ENCODE measurements at places on chromosomes 6 and 20.

GRCh38 chr20:22020201-22020600 is 314.7 kb downstream of the PAX1 start:
- DNase-seq = no peak

DNA sequence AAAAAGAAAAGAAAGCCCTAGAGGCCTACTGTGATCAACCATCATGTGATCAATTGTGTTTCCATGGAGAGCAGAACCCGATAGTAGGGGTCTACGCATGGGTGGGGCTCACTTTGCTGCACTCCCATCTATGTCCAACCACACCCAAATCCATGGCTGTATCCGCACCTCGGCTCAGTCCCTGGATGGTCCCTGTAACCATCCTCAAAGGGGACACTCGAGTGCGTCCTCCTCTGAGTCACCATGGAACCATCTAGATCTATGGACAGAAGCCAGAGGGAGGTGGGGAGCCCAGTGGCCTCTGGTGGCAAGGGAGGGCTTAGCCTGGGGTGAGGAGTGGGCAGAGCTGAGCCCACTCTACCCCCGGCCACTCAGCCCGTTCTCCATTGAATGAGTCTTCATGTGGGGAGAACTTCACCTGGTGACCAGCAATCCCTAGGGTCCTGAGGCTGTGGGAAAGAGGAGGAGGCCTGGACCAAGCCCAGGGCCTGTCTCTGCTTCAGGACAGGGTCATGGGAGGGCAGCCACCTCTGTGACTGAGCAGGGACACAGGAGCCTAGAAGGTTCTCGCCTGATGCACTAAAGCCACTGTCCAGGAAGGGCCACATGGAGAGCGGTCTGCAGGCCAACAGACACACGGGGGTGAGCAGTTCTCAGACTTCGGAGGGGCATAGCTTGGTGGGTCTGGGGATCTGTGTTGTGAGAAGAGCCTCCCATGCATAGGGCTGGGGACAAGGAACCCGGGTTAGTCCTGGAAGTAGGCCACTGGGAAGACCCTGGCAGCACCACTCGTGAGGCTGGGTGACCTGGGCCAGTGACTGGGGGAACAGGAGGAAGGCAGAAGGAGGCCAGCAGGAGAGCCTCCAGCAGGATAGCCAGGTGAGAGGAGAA is 19.3 kb downstream of the RAET1L start:
- DNase-seq = no peak

DNA sequence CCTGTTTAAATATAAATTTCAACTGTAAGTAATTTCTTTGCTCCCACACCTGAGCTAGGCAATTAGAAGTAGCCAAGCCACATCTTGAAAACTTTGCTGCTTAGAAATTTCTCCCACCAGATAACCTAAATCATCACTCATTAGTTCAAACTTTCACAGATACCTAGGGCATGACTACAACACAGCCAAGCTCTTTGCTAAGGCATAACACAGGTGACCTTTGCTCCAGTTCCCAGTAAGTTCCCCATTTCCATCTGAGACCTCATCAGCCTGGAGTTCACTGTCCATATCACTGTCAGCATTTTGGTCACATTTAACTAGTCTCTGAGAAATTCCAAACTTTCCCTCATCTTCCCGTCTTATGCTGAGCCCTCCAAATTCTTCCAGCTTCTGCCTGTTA is 79.8 kb upstream of the OPRM1 start:
- DNase-seq = peak; percentile 20

DNA sequence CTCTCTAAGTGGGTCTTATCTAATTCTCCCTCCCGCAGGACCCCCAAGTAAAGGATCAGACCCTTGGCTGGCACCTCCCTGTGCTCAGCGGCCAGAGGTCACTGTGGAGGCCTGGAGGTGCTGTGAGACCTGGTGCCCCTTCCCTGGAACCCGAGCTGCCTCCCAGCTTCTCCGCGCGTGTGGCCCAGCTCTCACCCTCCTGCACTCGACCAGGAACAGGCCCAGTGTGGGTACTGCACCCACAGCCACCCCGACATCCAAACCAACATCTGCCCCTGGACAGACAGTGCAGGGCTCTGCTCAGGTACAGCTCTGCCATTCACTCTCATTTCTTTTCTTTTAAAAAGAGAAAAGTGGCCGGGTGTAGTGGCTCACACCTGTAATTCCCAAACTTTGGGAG is 42.4 kb downstream of the TMEM242 start:
- DNase-seq = no peak

GRCh38 chr6:452301-453067 is 60.9 kb downstream of the IRF4 start:
- DNase-seq = no peak

GRCh38 chr6:8074213-8074612 is 10.0 kb upstream of the BLOC1S5 start:
- DNase-seq = no peak

- no peak for DNase-seq
Observed at GRCh38 chr6:31402324-31403282, 792 bp upstream of the MICA start.

- no peak for DNase-seq
Observed at GRCh38 chr20:49919461-49919860, 4.1 kb upstream of the SPATA2 start.

GRCh38 chr6:63305277-63305676 is 14.5 kb downstream of the LGSN start:
- DNase-seq = no peak

DNA sequence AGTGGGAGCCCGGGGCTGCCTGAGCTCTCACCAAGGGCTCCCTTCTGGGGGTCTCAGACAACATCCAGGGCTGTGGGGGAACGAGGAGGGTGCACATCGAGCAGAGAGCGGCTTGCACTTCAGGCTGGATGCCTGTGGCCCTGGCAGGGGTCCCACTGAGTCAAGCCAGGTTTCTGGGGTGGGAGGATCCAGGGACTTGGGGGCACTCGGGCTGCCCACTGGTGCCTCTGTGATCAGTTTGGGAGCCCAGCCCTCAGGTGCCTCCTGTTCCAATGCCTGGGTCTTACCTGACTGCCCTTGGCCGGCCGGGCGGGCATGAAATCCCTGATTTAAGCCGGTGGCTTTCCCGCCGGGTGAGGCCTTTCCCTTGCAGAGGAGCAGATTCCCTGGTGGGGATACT is 470 bp downstream of the COL20A1 start:
- DNase-seq = no peak

DNA sequence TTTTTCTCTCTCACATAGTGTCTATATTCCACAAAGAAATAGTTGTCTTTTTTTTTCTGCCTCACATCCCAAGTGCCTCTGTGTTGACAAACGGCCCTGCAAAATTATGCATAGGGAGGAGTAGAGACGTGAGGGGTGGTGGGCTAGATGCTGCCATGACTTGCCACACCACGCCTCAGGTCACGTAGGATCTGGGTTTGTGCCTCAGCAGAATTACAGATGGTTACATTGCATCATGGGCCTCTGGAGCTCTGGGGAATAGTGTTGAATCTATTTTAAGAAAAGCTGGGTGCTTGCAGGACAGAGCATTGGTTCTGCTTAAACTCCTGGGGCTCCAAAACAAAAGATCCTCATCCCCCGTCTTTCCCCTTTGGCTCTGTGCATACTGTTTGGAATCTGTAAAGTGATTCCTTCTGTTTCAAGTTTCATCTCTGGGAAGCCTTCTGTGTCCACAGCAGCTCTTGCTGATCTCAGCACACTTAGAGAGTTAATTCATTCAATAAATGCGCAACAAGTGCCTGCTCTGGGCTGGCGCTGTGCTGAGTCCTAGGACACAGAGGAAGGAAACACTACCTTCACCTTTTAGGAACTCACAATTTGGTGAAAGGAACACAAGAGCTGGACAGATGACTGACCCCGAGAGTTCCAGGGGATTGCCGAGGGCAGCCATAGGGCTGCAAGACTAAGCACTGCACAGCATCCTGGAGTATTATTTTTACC is 2.4 kb downstream of the FANCE start:
- no peak for DNase-seq

- DNase-seq = no peak
Observed at GRCh38 chr6:158402184-158402583, 89.9 kb downstream of the TULP4 start.

DNA sequence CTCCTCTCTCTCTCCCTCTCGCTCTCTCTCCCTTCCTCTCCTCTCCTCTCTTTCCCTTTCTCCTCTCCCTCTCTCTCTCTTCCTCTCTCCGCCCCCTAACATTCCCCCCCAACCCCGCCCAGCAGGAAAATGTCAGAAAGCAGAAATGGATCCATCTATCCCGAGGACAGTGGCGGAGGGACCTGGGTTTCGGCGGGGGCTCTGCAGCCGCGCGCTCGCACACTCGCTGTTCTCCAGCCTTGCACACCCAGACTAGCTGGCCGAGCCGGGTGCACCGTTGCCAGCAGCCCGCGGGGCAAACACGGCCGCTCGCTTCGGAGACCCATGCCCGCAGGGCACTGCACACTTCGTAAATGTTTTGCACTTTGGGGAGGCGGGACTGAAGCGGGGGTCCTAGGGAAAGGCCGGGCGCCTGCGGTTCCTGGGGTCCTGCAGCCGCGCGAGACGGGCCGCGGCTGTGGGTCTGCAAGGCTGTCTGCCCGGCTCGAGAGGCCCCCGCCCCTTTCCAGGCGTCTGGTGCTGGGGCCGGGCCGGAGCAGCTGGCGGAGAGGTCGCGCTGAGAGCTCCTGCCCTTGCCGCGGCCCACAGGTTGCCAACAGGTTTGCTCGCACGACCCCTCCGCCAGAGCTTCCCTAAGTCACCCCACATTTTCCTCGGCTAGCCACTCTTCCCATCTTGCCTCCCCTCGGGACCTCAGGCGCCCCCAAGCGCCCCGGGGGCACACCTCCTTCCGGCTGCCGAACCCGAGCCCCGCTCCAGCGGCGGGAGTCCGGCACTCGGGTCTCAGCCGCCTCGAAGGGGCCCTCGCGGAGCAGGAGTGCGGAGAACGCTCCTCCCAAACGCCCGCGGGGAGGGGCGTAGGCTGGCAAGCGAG is 818 bp upstream of the MDGA1 start:
- no peak for DNase-seq

DNA sequence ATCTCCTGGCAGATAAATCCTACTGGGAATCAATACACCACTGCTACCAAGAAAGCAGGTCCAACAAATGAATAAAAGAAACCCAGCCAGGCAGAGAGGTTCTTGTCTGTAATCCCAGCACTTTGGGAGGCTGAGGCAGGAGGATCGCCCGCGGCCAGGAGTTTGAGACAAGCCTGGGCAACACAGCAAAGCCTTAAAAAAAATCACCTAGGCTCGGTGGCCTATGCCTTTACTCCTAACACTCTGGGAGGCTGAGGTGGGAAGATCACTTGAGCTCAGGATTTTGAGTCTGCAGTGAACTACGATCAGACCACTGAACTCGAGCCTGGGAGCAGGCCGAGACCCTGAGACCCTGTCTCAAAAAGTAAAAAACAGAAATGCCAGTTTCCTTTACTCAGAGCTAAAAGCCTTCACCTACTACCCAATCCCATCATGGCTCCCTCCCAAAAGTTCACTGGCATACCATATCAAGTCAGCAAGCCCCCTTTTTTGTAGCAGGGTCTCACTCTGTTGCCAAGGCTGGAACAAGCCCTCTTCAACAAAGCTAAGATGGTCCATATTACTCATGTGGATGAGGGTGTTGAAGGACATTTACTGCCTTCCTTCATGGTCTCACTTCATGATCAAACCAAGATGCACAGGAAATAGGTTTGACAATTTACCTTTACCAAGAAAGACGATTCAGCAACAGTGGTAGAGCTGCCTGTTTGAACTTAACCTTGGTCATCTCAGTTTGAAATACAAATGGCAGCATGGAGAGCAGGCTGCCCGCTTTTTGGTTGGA is 5.3 kb downstream of the SNX5 start:
- DNase-seq = no peak

DNA sequence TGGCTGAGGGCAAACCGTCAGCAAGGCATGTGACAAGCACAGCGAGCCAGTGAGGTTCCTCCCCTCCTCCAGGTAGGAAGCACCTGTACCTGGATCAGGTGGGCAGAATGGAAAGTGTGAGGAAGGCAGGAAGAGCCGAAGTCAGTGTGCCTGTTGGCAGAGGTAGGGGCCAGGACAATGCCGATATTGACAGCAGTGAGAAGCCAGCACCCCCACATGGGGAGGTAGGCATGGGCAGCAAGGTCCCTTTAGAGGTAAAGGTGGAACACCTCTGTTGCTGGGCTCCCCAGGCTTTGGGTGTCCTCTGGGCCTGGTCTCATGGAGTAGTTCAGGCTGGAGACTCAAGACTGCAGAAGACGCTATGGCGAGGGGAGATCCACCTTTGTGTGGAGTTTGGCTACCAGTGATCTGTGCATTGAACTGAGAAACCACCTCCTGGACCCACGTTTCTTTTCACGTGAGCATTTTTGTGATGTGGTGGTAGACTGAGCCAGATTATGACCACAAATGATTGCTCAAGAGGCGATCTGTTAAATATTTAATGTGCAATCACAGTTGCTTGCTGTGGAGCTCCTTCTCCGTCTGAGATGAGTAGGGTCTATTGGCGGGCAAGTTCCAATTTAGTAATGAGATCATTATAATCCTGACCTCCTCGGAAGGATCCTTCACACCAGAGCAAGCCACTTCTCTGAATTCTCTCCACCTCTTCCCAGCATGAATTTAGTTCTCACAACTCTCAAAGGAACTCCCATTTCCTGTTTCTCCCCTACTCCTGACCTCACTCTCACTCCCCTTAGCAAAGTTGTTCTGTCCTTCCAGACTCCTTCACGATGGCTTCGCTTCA is 174.8 kb downstream of the CDH26 start:
- DNase-seq = peak; percentile 43

GRCh38 chr6:128303870-128304269 is 216.5 kb downstream of the PTPRK start:
- no peak for DNase-seq

- no peak for DNase-seq
Observed at GRCh38 chr6:147390909-147391536, 117.5 kb upstream of the SAMD5 start.

GRCh38 chr6:167661552-167662044 is 165.1 kb upstream of the AFDN start:
- no peak for DNase-seq

- DNase-seq = peak; percentile 88
Observed at GRCh38 chr6:13272131-13273046, 55.9 kb downstream of the TBC1D7 start.

Data from CD14-positive monocyte (primary cell).